ENCODE measurements at places on chromosomes 2 and 18. TPM values are rescaled to one million over a fixed set of nuclear protein-coding genes. Genes with fewer than 3 reads are reported as not detected.

GRCh38 chr2:118325321-118325955 lies 237.2 kb downstream of the INSIG2 start:
- H3K4me3 ChIP-seq: no peak overlapping the region
- no peak overlapping the region for H3K27ac ChIP-seq
- H3K4me1 ChIP-seq: no peaks in the 10 kb centered on the region
- peaks cover 20% of the 10 kb centered on the region for H3K27me3 ChIP-seq

GRCh38 chr2:187552828-187553681 lies 1.2 kb downstream of the TFPI start:
- no peak for DNase-seq
- peaks cover 8% of the 10 kb centered on the region for H3K4me1 ChIP-seq
- no peak overlapping the region for H3K27ac ChIP-seq
- H3K27me3 ChIP-seq: peaks cover 12% of the 10 kb centered on the region
- no peaks in the 10 kb centered on the region for H3K36me3 ChIP-seq
- no peak overlapping the region for H3K4me3 ChIP-seq

The NDC80 gene
- 108 TPM for total RNA-seq

The TRIM54 gene
- total RNA-seq: not detected

The LRATD1 gene
- not detected for total RNA-seq

DNA sequence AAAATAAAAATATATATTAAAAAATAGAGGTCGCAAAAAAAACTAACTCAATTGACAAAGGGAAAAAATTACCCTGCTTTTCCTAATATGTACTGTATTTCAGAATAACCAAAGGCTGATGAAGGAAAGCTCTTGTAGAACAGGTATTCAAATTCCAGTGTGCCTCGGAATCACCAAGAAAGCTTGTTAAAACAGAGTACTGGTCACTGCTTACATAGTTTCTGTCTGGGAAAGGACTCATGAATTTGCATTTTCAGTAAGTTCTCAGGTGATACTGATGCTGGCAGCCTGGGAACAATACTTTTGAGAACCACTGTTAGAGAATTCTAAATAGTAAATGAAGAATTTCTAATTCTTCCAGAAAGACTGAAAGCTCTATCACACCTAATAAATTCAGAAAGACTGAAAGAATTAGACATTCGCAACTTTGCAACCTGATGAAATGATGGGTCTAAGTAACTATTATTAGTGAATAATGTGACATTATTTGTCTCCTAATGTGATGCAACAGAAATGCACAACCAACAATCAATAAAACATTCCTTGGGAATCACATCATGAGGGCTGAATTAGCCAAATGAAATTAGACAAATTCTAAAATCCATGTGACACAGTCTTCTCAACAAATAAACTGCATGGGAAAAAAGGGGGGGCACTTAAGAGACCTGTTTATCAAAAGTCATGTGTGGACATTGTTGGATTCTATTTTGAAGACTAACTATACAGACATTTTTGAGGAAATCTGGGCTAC lies 21.9 kb downstream of the RPRD1A start:
- no peak for DNase-seq
- no peak overlapping the region for H3K4me3 ChIP-seq
- no peaks in the 10 kb centered on the region for H3K27me3 ChIP-seq
- H3K36me3 ChIP-seq: peaks cover 19% of the 10 kb centered on the region

DNA sequence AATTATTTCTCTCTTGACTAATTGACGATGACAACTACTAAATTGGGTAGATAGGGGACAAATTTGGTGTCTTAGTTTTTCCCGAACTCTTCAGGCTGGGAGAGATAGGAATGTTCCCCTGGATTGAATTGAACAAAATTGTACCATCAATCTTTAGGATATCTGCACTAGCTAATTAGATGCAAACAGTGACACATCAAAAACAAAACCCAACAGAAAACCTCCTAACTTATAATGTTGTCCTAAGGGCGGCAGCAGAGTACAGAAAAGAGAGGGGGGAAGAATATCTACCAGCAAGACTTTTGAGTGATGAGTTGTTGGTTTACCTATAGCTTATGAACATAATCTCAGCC lies 342.9 kb downstream of the INSIG2 start:
- peaks cover 16% of the 10 kb centered on the region for H3K27me3 ChIP-seq
- H3K4me1 ChIP-seq: no peaks in the 10 kb centered on the region
- H3K4me3 ChIP-seq: no peak overlapping the region
- DNase-seq: no peak

The SETBP1 gene
- 0.74 TPM for total RNA-seq

GRCh38 chr2:162524849-162525248 lies 180.9 kb downstream of the GCA start:
- H3K4me1 ChIP-seq: no peaks in the 10 kb centered on the region
- no peaks in the 10 kb centered on the region for H3K27me3 ChIP-seq
- H3K4me3 ChIP-seq: no peak overlapping the region
- H3K27ac ChIP-seq: no peak overlapping the region
- no peaks in the 10 kb centered on the region for H3K36me3 ChIP-seq
- no peak for DNase-seq

The CTLA4 gene
- total RNA-seq: 65.2 TPM

DNA sequence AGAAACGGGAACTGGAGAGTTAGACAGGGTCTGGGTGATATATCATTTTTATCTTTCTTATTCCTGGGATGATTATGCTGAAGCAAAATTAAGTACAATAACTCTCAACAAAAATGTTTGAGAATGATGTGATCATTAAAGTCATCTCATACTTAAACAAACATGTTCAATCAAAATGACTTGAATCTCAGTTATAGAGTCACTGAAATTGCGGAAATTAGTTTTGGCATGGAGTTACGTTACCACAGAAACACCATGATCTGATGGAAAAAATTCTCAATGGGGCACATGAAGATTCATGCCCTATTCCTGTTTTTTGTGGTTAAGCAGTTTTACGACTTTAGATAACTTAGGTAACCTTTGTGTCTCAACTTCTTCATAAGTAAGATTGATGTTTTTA lies 757.7 kb downstream of the EPHA4 start:
- H3K4me3 ChIP-seq: no peak overlapping the region
- no peak overlapping the region for H3K27ac ChIP-seq
- H3K27me3 ChIP-seq: peaks cover 4% of the 10 kb centered on the region
- DNase-seq: no peak

DNA sequence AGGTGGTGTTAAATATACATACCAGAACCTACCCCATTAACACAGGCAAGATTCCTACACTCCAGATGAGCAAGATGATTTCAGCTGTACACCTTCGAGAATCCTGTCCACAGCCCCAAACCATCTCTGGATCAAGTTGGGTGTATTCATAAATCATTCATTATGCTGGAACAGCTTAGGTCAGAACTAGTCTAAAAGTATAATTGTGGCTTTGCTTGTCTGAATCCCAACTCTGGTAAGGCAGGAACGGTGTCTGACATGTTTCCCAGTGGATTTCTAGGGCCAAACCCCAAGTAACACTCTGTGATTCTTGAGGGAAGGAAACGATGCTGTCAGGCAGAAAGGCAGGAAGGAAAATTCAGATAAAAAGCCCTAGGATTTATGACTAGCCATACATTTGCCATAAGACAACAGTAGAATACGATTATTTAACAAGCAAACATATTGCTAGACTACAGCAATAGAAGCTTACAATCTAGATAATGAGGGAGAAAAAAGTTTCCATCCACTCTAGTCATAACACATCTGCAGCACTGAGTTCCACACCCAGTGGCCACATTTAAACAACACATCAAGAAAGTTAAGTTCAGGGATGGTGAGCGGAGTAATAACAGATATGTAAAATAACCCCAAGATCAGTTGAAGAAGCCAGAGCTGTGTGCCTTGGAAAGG lies 444.8 kb downstream of the RND3 start:
- no peaks in the 10 kb centered on the region for H3K4me1 ChIP-seq
- H3K27me3 ChIP-seq: no peaks in the 10 kb centered on the region
- no peak for DNase-seq
- no peak overlapping the region for H3K4me3 ChIP-seq

- no peak overlapping the region for H3K27ac ChIP-seq
- no peaks in the 10 kb centered on the region for H3K4me1 ChIP-seq
- H3K27me3 ChIP-seq: no peaks in the 10 kb centered on the region
- no peak overlapping the region for H3K4me3 ChIP-seq
Measured at GRCh38 chr2:225137971-225138370, 95.7 kb upstream of the DOCK10 start.

- H3K27ac ChIP-seq: no peak overlapping the region
- DNase-seq: no peak
- no peaks in the 10 kb centered on the region for H3K4me1 ChIP-seq
- peaks cover 8% of the 10 kb centered on the region for H3K27me3 ChIP-seq
- no peak overlapping the region for H3K4me3 ChIP-seq
- H3K36me3 ChIP-seq: no peaks in the 10 kb centered on the region
Measured at GRCh38 chr2:240195316-240195861, 54.9 kb upstream of the OTOS start.

- no peak for DNase-seq
- no peak overlapping the region for H3K27ac ChIP-seq
- no peaks in the 10 kb centered on the region for H3K36me3 ChIP-seq
- H3K4me3 ChIP-seq: no peak overlapping the region
Measured at GRCh38 chr2:218081063-218081462, 12.0 kb downstream of the RUFY4 start.

DNA sequence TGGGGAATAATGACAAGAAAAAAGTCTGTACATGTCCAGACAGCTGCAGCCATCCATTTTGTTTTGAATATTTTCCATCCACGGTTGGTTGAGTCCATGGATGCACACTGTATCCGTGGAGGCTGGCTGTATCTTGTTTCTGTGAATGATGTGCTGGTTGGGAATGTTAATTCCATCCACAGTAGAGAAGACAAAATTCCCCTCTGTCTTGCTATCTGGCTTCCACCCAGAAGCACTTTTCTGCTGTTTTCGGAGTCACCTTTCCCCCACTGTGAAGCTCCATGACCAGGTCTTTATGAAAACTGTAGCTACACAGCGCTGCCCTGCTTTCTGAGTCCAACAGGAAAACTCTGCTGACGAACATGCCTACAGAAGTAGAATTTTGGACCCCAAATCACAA lies 122.3 kb downstream of the HRH4 start:
- no peaks in the 10 kb centered on the region for H3K4me1 ChIP-seq
- no peaks in the 10 kb centered on the region for H3K36me3 ChIP-seq
- no peak overlapping the region for H3K4me3 ChIP-seq

The TOGARAM2 gene
- total RNA-seq: 1.2 TPM

DNA sequence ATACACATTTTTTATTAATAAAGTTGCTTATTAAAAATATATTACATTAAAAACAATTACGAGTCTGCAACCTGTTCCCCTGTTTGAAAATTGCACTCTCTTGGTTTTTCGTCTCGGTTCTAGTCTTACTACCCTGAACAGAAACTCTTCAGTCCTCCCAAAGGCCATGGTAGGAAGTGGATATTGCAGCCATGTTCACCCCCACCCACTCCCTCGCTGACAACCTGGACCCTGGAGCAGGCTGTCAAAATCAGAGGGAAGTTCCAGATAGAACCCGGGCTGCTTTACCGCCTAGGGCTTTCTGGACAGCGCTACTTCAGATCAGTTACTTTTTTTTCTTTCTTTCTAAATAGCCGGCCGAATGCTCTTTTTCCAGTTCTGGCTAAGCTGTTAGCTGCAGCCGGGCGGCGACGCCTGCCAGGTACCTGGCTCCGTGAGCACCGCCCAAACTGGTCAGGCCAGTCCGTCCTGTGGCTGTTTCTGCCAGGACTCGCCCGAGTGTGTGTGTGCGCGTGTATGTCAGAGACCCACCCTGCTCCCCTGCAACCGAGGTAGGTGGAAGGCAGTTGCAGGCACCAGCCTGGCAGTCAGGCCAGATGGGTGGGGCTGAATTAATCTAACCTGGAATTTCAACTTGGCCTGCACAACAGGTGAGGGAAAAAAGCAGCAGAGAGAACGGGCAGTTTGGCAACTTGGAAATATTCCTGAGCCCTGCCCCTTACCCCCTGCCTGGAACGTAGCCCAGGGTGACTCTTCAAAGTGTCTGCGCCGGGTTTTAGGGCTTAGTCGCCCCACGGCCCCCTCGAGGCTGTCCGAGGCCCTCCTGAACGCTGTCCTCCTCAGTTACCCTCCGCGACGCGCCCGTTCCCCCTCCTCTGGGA lies 1.1 kb upstream of the TET3 start:
- peaks cover 65% of the 10 kb centered on the region for H3K4me1 ChIP-seq
- H3K27me3 ChIP-seq: no peaks in the 10 kb centered on the region
- peak overlapping the region; percentile 66 for H3K27ac ChIP-seq
- H3K4me3 ChIP-seq: peak overlapping the region; percentile 72

The ADD2 gene
- 46.2 TPM for total RNA-seq

DNA sequence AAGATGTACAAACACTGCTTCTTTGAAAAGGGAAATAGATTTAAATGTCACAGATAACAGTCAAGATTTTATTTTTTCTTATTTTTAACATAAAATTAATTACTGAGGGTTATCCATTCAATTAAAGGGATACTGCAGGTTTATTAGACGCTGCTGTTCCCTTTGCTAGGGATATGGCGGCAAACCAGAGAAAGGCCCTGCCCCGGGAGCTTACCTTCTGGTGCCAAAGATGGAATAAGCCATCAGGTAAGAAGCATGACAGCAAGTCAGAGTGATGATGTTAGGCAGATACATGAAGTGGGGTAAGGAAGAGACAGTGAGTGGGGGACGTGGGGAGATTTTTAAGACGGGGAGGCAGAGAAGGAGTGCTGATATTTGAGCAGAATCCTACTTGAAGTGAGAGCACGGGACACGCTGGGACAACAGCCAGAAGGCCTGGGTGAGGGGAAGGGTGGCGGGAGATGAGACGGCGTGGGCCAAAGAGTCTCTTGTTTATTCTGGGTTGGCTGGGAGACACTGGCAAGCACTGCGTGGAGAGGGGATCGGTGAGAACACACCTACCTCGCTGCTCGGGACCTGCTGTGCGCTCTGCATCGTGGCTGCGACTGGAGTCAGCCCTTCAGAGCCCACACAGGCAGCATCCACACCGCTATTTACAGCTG lies 250.5 kb upstream of the TMEM200C start:
- no peaks in the 10 kb centered on the region for H3K36me3 ChIP-seq
- DNase-seq: no peak
- no peak overlapping the region for H3K4me3 ChIP-seq
- no peaks in the 10 kb centered on the region for H3K27me3 ChIP-seq
- H3K4me1 ChIP-seq: no peaks in the 10 kb centered on the region
- no peak overlapping the region for H3K27ac ChIP-seq

DNA sequence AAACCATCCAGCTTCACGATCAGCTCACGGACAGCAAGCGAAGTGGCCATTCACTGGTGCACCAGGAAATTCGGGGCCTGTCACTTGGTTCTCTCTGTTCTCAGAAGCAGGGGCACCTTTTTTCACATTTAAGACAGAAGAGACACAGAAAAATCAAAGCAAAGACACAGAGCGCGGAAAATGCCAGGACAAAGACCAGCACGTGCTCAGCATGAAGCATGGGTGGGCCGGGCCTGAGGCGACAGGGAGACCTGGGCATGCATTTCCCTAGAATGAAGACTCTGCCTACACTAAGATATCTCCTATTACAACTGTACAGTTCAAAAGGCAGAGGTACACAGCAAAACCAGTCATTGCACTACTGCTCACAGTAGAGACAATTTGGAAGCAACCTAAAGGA lies 117.4 kb upstream of the ID2 start:
- no peak overlapping the region for H3K4me3 ChIP-seq
- no peak for DNase-seq
- no peaks in the 10 kb centered on the region for H3K4me1 ChIP-seq

- peaks cover 2% of the 10 kb centered on the region for H3K27me3 ChIP-seq
- peak; percentile 39 for DNase-seq
- peaks cover 33% of the 10 kb centered on the region for H3K4me1 ChIP-seq
- peaks cover 44% of the 10 kb centered on the region for H3K36me3 ChIP-seq
- H3K27ac ChIP-seq: peak overlapping the region; percentile 94
- peak overlapping the region; percentile 97 for H3K4me3 ChIP-seq
Measured at GRCh38 chr2:231709636-231709980, 1.3 kb downstream of the PTMA start.

The FRZB gene
- total RNA-seq: not detected

Measured in activated naive CD4-positive, alpha-beta T cell treated with anti-CD3 and anti-CD28 coated beads for 36 hours (primary cell).